ENCODE measurements at places on chromosomes 3 and 15.

DNA sequence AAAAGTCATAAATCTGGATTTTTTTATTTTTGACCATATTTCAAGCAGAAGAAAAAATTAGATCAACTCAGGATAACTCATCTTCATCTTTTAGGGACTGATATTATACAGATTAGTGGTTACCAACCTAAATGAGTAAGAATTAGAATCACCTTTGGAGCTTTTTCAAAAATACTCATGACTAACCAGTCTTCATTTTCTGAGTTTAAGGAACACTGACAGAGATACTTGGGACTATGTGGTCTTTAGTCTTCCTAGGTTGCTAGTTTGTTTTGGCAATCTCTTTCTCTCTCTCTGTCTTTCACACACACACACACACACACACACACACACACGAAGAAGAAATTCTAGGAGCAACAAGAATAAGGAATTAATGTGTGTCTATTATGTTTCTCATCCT lies 50.1 kb downstream of the TMOD3 start:
- peak; percentile 12 for DNase-seq

- DNase-seq: no peak
Measured at GRCh38 chr3:53215816-53216215, 40.0 kb downstream of the TKT start.

GRCh38 chr3:72891053-72891855 lies 3.4 kb downstream of the GXYLT2 start:
- DNase-seq: peak; percentile 92

GRCh38 chr3:113018536-113019181 lies 27.9 kb downstream of the GTPBP8 start:
- no peak for DNase-seq

- no peak for DNase-seq
Measured at GRCh38 chr3:165390166-165390565, 194.0 kb upstream of the SLITRK3 start.

DNA sequence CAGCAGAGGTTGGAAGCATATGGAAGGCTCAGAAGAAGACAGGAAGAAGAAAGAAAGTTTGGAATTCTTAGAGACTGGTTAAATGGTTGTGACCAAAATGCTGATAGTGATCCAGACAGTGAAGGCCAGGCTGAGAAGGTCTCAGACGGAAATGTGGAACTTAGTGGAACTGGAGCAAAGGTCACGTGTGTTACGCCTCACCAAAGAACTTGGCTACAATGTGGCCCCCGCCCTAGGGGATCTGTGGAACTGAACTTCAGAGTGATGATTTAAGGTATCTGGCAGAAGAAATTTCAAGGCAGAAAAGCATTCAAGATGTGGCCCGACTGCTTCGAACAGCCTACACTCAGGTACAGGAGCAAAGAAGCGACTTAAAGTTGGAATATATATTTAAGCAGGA lies 83.1 kb downstream of the MYO5A start:
- DNase-seq: no peak

DNA sequence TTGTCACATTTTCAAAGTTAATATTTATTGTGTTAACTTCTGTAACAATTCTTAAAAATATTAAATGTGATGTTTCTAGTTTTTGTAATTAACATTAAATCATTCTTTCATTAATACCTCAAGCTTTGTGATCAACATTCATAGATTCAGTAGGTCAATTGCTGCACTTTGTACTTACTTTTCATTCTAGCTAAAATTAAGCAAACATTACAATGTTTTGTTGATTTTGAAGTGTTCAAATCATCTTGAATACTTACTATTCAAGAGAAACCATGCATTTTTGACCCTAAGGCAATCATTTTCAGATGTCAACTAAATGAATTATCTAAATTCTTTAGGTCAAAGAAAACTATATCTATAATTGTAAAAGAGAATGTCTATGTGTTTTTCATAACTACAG lies 933.1 kb downstream of the NAALADL2 start:
- DNase-seq: no peak

GRCh38 chr3:15286022-15286421 lies 46.4 kb downstream of the SH3BP5 start:
- no peak for DNase-seq

DNA sequence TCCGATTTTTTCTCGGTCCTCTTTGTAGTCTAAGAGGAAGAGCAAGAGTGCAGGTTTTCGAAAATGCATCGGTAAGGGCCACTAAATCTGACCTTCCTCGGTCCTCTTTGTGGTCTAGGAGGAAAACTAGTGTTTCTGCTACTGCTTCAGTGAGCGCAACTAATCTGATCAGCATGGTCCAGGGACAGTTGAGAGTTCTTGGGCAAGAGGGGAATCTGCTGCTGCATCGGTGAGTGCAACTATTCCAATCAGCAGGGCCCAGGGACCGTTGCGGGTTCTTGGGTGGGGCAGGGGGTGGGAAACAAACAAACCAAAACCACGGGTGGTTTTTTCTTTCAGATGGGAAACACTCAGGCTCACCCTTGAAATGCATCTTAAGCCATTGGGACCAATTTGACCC lies 10.5 kb upstream of the OSBPL11 start:
- no peak for DNase-seq

GRCh38 chr15:63052077-63052841 lies 9.7 kb downstream of the TPM1 start:
- DNase-seq: peak; percentile 32

GRCh38 chr3:75342425-75342824 lies 321.7 kb upstream of the FRG2C start:
- no peak for DNase-seq

- no peak for DNase-seq
Measured at GRCh38 chr3:86930831-86931230, 60.1 kb downstream of the VGLL3 start.

GRCh38 chr3:125401402-125401801 lies 26.3 kb upstream of the ZNF148 start:
- peak; percentile 91 for DNase-seq

- no peak for DNase-seq
Measured at GRCh38 chr3:147760941-147761340, 351.8 kb downstream of the ZIC1 start.

- DNase-seq: no peak
Measured at GRCh38 chr15:94000606-94001005, 230.8 kb upstream of the MCTP2 start.

GRCh38 chr3:86563400-86563970 lies 427.5 kb downstream of the VGLL3 start:
- peak; percentile 39 for DNase-seq

Data from kidney glomerular epithelial cell (primary cell).